Naive thymus-derived CD4-positive, alpha-beta T cell (primary cell): ENCODE measurements at places on chromosomes 13 and 19.

GRCh38 chr13:51838240-51838846, 6.6 kb downstream of the TMEM272 start:
- DNase-seq = no peak

DNA sequence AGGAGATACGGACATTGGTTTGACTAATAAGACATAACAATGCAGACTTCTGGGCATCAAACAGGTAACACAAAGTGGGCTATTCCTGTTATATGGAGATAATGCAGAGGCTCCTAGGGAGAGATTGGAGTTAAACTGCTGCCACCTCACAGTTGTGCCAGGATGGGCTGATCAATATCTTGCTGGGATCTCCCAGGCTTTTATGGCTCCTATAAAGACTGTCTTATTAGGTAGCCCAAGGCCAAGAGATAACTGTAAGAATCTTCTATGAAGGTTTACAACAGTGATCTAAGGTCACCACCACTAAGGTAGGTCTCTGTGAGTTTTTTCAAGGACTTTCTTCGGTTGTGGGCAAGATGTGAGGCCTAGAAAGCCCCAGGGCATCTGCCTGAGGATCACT, 345.8 kb downstream of the KLF5 start:
- no peak for DNase-seq

DNA sequence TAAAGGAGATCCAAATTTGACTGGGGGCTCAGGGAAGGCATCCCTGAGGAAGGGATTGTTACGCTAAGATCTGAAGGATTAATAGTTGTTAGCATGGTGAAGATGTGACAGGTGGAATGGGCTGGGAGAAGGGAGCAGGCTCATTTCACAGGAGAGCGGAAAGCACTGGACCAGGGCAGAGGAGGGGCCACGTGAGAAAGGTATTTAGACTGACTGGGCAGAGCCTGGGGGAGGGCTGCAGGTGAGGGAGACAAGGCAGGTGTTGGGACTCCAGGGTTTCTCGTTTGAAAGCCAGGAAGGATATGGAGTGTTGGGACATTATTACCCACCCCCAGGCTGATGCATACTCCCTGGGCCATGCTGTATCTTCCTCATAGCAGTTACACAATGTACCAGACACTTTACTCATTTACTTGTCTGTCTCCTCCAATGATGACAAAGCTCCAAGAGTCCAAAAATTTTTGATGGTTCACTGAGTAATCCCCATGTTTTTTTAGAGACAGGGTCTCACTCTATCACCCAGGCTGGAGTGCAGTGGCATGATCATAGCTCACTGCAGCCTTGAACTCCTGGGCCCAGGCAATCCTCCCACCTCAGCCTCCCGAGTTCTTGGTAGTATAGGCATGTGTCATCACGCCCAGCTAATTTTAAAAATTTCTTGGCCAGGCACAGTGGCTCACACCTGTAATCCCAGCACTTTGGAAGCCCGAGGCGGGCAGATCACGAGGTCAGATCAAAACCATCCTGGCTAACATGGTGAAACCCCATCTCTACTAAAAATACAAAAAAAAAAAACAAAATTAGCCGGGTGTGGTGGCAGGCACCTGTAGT, 2.3 kb downstream of the TRAPPC6A start:
- DNase-seq = no peak

DNA sequence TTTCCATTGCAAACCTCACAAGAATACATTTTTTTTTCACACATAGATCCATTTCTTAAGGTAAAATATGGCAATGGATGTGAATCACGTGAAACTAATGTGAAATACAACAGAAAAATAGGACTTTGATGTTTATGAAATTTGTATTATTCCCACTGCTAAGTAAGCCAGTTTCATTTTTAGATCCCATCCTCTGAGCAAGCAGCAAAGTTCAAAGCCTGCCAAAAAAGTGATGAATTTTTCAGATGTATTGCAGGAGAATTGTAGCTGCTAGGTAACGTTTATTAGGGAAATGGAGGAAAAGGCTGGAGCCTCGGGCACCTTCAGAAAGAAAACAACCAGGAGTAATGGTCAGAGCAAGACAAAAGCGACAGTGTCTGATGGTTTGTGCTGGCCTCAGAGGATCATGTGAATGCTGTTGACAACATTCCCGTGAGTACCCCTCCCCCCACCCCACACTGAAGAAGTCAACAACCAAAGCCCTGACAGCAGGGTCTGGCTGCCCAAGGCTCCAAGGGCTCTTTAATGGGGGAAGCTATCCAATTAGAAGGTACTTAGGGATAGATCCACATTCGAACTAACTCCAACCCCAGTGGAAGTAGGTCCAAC, 95.5 kb downstream of the OXGR1 start:
- DNase-seq = no peak

GRCh38 chr19:1931445-1931844, 9.5 kb upstream of the CSNK1G2 start:
- no peak for DNase-seq

GRCh38 chr19:49866933-49867782, at the start of gene PNKP:
PNKP (minus strand) TSS chr19:49867576; CDS start chr19:49867204, 372 bp downstream.
- DNase-seq = peak; percentile 81

GRCh38 chr19:9075064-9075949, 11.6 kb upstream of the OR1M1 start:
- DNase-seq = no peak
